ENCODE measurements at places on chromosomes 12 and 14.

- no peak for DNase-seq
These were observed 30.6 kb upstream of the SLC6A13 start for GRCh38 chr12:293199-293598.

GRCh38 chr14:68969278-68970033, 9.6 kb downstream of the ACTN1 start:
- no peak for DNase-seq

DNA sequence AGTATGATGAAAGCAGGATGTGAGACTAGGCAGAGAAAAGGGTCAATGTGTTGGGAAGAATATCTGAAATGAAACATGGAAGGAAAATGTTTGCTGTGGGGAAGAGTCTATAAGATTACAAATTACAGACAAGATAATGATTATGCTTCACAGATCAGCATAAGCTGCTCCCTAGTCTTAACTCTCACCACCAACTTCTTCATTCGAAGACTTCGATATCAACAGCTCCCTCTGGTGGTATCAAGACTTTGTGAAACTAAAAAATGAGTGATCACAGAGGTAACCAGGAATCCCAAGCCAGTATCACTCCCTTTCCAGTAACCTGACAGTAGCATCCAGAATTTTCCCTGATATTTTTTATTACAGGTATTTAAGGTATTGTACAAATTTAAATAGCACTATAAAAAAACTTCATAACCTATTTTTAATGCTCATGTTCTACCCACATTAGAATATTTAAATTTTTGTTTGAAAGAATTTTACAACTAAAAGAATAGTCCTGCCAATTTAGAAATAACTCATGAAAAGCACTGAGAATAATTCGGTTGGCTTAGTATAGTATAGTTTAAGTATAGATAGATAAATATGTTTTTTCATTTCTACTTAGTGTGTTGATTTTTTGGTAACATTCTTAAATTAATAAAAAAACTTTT, 84.4 kb downstream of the C2CD5 start:
- DNase-seq: no peak

DNA sequence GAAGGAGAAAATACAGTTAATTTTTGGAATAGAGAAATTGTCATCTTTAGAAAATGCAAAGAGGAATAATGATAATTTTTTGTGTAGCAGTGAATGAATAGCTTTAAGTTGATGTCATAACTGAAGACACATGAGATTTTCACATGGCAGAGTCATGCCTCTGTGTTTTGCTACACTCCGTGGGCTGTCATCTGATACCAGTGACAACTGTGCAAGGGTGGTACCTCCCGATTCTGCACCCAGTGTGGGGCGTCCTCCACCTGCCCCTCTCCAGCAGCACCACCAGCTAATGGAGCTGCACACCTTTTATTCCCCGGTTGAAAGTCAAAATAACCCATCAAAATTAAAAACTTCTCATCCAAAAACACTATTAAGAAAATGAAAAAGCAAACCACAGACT, 47.2 kb downstream of the ANKRD9 start:
- DNase-seq: no peak

DNA sequence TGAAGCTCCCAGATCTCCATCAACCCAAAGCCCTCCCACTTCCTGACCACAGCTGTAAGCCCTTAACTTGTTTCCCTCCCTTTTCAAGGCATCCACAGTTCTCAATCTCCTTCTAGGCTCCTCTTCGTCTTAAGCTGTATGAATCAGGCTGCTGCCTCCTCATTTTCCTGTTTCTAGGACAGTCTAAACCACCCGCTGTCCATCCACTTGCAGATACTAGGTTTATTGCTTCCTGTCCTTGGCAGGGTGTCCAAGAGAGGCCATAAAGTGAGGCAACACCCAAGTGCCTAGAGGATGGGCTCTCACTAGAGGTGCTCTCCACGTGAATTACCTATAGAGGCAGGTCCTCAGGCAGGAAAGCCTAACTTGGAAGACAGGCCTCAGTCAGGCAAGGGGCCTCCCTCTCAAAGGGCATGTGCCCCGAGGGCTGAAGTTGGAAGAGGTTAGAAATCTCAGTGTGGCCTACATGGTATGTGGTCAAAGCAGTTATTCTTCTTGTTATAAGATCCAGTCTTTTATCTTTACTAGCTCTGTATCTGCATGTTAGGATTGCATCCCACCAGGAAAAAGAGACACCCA, 8.8 kb upstream of the TMEM106C start:
- DNase-seq: no peak

GRCh38 chr14:64502456-64502855, 1.2 kb downstream of the ZBTB25 start:
- no peak for DNase-seq

- no peak for DNase-seq
These were observed 41.4 kb downstream of the BCAT1 start for GRCh38 chr12:24907464-24907863.

- no peak for DNase-seq
These were observed 144.1 kb upstream of the PTPRQ start for GRCh38 chr12:80299976-80300375.

DNA sequence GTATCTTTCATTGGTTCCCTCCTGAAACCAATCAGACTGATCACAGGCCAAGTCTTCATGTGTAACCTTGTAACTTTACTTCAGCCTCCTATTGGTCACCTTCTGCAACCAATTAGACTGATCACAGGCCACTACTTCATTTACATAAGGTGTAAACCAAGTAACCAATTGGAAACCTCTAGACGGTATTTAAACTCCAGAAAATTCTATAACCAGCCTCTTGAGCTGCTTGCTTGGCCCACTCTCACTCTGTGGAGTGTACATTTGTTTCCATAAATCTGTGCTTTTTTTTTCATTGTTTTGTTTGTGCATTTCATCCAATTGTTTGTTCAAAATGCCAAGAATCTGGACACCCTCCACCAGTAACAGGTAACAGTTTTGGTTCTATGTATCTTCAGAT, 47.5 kb downstream of the EIF2S3B start:
- no peak for DNase-seq

- DNase-seq: no peak
These were observed 5.5 kb downstream of the BCL11B start for GRCh38 chr14:99266181-99267178.

- DNase-seq: no peak
These were observed 40.4 kb upstream of the SYCP3 start for GRCh38 chr12:101779626-101780025.

GRCh38 chr12:32273063-32273522, 126.3 kb upstream of the FGD4 start:
- no peak for DNase-seq

GRCh38 chr12:96698965-96699364, 208.1 kb upstream of the NEDD1 start:
- DNase-seq: no peak

- no peak for DNase-seq
These were observed 1.2 kb downstream of the NOS1 start for GRCh38 chr12:117360222-117360550.

DNA sequence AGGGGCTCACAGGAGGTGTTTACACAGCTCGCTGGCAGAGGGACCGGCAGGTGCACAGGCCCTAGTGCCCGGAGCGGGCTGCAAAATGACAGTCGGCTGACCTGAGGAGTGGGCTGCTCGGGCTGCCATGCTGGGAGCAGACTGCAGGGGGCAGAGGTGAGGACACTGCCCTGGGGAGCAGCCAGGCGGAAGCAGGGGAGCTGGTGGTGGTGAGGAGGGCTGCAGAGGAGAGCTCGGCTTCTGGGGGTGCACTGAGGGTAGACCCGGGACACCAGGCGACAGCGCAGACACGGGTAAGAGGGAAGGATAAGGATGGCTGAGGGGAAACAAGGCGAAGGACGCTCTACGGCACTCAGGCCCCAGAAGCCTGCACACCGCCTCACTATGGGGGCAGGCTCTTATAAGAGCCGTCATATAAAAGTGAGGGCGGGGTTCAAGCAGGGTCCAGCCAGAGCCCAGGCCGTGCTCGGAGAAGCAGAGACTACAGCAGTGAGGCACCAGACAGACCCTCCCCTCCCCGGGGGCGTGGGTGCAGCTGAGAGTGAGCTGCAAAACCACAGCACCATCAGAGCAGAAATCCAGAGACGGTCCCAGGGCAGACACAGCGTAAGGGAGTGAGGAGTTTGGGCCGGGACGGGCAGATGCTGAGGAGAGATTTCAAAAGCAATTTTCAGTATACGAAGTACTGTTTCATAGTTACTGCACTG, 62.5 kb downstream of the CCDC88C start:
- no peak for DNase-seq

DNA sequence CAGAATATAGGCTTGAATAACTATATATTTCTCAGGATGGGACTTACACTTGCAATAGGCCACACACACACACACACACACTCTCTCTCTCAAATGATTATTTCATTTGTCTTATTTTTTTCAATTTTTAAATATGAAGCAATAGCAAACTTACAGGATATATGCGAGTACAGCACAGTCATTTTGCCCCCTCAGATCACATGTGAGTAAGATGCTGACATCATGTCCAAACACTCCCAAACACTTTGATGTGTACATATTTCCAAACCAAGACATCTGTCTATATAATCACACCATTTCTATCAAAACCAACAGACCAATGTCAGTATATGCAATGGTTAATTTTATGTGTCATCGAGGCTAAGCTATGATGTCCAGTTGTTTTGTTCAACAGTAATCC, 1535.9 kb upstream of the FLRT2 start:
- no peak for DNase-seq

DNA sequence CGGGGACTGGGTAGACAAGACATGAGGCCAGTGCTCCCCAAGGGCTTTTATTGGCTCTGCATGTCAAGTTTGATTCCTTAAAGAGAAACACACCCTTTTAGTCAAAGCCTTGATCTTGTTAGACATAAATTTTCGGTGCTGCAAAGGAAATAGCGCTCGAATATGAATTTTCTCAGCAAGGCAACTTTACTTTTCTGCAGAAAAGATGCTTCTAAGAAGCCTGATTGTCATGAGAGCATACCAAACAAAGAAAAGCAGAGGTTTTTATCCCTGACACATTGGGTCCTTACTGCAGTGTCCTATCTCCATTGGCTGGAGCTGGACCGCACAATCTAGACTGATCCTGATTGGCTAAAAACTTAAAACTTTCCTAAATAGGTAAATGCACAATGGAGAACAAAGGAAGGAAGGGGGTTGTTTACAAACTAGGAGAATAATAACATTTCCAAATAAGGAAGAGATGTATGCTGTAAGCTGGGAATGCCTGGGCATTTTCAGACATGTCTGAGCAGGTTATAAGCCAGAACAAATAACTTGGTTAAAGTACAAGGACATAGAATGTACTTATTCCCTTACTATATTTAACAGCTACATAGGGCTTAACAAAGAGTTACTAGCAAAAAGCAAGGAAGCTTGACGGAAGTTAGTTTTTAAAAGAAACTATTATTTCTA, 17.2 kb downstream of the TXNRD1 start:
- no peak for DNase-seq

GRCh38 chr12:43740511-43741100, 18.0 kb downstream of the PUS7L start:
- no peak for DNase-seq

DNA sequence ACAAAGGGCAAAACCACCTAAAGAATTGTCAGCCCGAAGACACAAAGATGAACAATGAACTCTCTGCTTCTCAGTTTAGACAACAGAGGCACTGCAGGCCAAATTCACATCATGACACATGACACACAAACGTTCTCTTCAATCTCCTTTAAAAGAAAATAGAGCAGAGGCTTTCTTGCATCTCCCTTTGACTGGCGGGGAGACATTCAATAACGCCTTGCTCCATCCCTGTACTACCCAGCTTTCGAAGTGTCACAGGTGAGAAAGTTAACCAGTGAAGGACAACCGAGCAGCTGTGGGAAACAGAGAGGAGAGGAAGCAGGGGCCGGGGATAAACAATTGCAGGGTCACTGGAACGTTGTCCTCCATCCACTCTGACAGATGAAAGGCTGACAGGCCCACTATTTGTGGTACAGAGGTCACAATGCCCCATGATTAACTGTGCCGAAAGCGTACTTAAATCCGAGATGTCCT, 130.8 kb downstream of the PHLDA1 start:
- DNase-seq: no peak

- no peak for DNase-seq
These were observed 1.1 kb upstream of the ARPC3 start for GRCh38 chr12:110451263-110451662.

DNA sequence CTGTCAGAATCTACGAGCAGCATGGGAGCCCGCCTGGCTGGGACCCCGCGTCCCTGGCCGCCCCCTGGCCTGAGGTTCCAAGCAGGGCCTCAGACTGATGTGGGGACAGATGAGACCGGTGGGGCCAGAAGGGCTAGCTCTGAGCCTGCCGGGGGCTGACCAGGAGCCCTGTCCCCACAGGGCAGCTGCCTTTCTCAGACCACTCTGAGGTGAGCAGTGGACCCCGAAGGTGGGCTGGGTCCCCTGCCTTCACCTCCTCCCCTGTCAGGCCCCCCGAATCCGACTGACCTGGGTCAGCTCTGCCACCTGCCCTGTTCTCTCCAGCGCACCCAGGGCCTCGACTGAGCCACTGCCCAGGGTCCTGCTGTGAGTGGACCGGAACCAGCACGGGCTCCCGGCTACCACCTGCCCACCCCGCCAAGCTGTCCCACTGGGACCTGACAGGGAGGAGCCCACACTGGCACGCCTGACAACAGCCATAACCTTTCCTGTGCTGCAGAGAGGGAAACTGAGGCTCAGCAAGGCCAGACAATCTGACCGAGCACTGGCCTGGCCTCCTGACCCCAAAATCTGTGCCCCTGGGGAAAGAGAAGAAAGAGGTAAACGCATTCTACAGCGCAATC, 29.7 kb upstream of the TMEM179 start:
- DNase-seq: no peak

- DNase-seq: no peak
These were observed 935 bp upstream of the ADSS1 start for GRCh38 chr14:104722938-104723650.

- DNase-seq: no peak
These were observed 2.6 kb downstream of the WNK1 start for GRCh38 chr12:754851-755562.

DNA sequence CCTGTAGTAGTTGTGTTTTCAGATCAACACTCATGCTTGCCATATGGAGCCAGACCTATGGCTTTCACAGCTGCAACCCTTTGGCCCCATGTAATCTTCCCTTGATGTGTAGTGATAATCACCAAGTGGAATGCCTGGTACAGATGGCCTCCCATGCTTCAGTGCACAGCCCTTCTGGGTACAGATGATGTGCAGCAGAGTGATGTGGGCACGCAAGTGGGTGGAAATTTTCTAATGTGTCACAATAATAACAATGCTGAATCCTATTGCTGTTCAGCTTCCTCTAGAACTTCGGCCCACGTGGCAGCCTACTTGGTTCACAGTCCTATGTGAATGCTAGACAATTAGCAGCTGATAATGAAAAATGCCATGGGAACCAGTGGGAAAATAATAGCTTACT, 188.1 kb downstream of the SNAPC1 start:
- DNase-seq: no peak

- no peak for DNase-seq
These were observed 6.1 kb upstream of the ACRBP start for GRCh38 chr12:6653342-6653741.

GRCh38 chr14:75487155-75487671, 35.1 kb upstream of the BATF start:
- no peak for DNase-seq

DNA sequence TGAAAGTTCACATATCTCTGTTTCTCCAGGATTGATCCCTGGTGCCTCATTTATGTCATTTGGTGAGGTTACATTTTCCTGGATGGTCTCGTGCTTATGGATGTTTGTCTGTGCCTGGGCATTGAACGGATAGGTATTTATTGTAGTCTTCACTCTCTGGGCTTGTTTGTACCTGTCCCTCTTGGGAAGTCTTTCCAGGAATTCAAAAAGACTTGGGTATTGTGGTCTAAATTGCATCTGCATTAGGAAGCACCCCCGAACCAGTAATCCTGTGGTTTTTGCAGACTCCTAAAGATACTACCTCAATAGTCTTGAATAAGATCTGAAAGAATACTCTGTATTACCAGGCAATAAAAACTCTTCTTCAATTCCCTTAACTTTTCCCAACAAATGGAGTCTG, 720.8 kb downstream of the SLC6A15 start:
- no peak for DNase-seq
